HT1080 (cell line): ENCODE measurements at places on chromosomes 3 and 15. TPM values are rescaled to one million over a fixed set of nuclear protein-coding genes. Genes with fewer than 3 reads are reported as not detected.

- no peak for DNase-seq
These were observed 28.1 kb downstream of the ADIPOQ start for GRCh38 chr3:186870421-186871201.

- DNase-seq, result no peak
These were observed 76.2 kb upstream of the PLCL2 start for GRCh38 chr3:16808393-16809107.

DNA sequence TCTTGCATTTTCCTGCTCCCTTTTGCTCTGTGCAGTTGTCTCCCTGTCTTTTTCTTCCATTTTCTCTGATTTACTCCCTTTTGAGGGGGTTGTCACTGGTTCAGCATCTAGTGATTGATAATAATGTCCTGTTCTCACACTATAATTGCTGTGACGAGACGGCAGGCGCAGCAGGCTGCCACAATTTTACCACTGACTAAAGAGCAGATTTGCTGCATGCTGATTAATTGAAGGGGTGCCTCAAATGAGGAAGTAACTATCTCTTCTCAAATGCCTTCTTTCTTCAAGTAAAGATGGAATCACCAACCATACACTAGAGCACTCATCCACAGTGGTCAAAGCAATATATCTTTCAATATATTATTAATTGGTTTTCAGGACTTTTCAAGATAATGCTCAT lies 219.3 kb downstream of the CBLB start:
- no peak for DNase-seq

DNA sequence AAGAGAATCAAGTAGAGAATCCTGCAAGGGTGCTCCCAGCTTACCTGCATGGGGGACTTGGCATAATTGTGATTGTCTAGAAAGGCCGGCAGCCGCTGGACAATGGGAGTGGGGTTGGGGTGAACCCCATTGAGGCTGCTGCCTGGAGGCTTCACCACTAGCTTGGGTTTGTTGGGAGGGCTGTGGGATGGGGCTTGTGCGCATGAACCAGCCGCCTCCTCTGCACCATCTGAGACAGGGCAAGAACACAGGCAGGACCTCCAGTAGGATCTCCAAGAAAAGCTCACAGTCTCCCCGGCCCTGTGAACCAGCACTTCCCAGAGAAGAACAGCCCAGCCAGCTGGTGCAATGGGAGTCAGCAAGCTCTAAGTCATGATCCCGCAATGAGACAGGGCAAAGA lies 39.8 kb downstream of the SEMA3G start:
- DNase-seq, result no peak

- no peak for DNase-seq
These were observed 95.9 kb upstream of the PRR20G start for GRCh38 chr3:127383656-127384179.

- peak; percentile 100 for DNase-seq
These were observed 124.0 kb upstream of the PLXNA1 start for GRCh38 chr3:126858887-126859286.

DNA sequence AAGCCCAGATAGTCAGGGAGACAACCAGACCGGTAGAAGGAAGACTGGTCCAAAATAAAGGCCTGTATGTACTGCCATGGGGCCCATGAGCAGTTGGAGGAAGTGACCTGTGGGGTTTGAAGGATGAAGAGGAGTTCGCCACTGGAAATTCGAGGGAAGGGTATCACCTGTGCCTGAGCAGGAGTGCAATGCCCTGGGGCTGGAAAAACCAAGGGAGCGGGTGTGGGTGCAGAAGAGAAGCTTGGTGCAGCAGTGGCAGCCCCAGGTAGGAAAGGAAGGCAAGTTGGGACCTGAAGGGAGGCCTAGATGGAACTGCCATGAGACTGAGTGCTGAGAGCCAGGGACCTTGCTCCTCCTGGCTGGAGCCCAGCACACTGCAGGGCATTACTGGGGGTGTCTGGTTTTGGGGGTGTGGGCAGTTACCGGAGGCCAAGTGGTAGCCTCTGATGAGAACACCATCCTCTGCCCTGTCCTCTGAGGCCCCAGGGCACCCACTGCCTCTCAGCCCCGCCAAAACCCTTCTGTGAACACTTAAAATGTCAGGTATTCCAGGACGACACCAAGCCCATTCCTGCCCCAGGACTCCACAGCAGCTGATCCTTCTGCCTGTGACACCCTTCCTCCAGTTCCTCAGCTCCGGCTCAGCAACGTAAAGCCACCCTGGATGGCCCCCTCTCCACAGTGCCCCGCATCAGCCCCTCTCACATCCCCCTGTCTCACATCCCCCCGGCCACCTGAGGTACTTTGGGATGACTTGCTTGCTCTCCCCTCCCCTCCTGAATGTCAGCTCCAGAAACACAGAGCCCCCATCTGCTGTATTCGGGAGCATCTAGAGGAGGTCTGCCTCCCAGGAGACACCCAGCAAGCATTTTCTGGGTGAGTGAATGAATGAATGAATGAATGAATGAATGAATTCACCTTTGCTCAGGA lies 42.9 kb downstream of the WNT7A start:
- DNase-seq, result no peak

- no peak for DNase-seq
These were observed 285.2 kb downstream of the ADAMTS17 start for GRCh38 chr15:100056411-100057072.

DNA sequence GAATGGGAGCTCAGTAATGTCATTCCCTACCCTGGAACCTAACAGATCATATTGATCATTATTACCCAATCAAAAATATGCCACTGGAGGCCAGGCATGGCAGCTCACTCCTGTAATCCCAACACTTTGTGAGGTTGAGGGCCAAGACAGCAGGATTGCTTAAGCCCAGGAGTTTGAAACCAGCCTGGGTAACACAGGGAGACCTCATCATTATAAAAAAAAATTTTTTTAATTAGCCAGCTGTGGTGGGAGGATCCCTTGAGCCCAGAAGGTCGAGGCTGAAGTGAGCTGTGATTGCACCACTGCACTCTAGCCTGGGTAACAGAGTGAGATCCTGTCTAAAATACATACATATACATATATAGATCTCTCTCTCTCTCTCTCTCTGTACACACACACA lies 10.2 kb downstream of the IGDCC4 start:
- DNase-seq, result no peak

DNA sequence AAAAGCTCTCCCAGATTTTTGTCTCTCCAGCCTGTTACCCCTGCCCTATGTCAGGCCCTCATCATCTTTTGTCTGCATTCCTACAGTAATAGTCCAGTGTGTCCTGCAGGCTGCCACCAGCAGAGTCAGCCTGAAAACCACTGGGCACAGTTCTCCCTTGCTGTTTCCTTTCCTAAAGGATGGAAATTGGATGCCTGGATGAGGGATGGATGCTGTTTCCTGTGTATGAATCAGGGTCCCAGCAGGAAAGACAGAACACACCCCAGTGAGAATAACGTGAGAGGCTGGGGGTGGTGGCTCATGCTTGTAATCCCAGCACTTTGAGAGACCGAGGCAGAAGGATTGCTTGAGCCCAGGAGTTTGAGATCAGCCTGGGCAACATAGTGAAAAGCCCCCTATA lies 3.3 kb upstream of the SNX33 start:
- DNase-seq, result peak; percentile 89

GRCh38 chr3:90039994-90040393 lies 932.6 kb downstream of the EPHA3 start:
- DNase-seq, result no peak

GRCh38 chr3:138437281-138437680 lies 2.9 kb downstream of the ESYT3 start:
- no peak for DNase-seq

The TLR9 gene
- total RNA-seq, result not detected in 2 replicates

The SCN5A gene
- total RNA-seq, result 5.9 and 6.5 TPM in 2 replicates

The CAV3 gene
- total RNA-seq, result not detected in 2 replicates

The RFTN1 gene
- total RNA-seq, result 38.4 and 43.8 TPM in 2 replicates

The EFCC1 gene
- total RNA-seq, result not detected in 2 replicates

The RARRES1 gene
- total RNA-seq, result not detected in 2 replicates
